ENCODE measurements at places on chromosomes 6 and 20.

DNA sequence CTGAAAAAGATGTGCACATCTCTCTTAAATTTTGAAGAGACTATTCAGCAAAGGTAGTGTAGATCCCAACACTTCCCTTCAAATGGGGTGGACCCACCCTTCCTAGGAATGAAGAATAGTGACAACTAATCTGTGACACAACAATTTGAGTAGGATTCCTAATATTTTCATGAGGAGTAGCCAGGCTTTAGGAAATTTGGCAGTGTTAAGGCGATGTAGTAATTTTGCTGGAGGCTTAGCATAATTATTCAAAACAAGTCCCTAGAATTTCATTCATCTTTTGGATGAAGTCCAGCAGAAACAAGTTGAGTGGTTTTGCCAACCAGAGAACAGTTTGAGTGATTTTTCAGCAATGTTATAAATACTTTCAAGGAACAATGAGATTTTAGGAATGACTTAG is 52.4 kb downstream of the ELOVL4 start:
- DNase-seq: no peak

DNA sequence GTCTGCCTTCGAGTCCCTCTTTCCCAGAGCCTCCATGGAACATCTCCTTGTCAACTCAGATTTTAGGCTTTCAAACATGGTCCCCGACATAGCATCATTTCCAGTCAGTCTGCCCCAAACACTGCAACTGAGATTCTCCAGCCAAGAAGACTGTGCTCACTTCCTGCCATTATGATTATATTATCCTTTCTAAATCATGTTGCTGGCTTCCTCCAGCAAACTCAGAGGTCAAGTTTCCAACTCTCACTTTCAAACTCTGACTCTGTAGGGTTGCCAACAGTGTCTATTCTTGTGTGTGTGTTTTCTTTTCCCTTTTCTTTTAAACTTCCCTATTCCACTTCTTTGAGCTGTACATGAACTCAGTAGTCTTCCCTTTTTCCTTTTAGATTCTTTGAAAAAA is 61.2 kb upstream of the TRAF3IP2 start:
- no peak for DNase-seq

GRCh38 chr20:32190616-32191415 is 16.7 kb downstream of the PLAGL2 start:
- no peak for DNase-seq

DNA sequence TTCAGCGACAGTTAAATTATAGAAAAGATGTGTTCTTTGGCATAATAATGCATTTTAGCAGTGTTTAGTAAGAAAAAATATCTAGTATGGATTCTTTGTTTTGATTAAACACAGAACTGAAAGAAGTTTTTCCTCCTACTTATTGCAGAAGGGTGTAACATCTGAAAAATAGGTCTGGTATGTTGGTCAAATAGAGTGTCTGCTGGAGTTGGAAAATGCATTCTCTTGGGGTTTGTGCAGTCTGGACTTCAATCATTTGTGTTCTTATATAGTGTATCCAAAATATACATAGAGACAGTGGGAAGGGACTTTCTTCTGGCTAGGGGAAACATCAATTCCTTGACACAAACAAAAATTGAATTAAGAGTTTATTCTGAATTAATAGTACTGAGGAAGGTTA is 132.4 kb upstream of the MAN1A1 start:
- DNase-seq: no peak

- DNase-seq: no peak
These were observed 36.2 kb downstream of the DCDC2 start for GRCh38 chr6:24321538-24322162.

DNA sequence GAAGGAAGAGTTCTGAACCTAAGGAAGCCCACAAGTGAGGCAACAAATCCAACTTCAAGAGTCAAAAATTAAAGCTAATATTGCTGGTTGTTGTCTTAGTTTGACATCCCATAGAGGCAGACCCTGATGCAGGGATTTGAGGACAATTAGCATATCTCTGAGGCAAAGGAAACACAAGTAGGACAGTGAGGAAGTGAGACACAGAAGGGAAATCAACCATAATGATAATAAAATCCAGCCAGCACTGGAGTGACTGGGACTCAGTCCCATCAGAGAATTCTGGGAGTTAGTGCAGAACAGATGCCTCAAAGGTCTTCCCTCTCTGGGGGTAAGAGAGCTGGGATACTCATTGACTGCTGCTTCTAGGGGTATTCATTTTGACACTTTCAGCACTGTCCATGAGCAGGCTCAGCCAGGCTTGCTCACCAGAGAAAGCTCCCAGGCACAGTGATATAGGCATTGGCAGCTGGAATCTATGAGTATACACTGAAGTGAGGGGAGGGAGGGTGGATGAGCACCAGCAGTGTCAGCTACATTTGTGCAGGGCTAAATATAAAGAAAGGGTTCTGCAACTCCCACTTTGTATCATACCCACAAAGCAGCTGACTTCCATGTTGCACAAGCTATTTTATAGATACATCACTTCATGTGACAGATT is 43.4 kb upstream of the SPTLC3 start:
- no peak for DNase-seq

DNA sequence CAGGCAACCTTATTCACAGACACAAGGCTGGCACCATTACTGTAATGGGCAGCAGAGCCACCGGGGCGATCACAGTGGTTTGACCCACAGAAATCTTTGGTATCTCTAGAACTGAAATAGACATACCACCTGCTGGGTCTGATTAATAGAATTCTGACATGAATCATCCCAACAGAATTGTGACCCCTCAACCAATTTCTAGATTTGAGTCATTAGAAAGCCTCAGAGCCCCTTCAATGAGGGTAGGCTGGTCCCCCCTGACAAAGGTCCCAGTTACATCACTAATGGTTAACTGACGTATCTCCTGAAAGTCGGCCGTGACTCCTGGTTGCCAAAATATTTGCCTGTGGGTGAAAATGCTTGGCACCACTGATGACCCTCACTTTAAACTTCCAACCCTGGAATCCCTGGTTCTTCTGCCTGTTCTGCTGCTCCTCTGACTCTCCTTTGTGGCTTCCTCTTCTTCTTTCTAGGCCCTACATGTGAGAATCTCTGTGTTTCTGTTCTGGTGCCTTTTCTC is 124.9 kb upstream of the ARID1B start:
- DNase-seq: no peak

All from CD8-positive, alpha-beta T cell (primary cell).